ENCODE measurements at places on chromosomes 1 and 21.

DNA sequence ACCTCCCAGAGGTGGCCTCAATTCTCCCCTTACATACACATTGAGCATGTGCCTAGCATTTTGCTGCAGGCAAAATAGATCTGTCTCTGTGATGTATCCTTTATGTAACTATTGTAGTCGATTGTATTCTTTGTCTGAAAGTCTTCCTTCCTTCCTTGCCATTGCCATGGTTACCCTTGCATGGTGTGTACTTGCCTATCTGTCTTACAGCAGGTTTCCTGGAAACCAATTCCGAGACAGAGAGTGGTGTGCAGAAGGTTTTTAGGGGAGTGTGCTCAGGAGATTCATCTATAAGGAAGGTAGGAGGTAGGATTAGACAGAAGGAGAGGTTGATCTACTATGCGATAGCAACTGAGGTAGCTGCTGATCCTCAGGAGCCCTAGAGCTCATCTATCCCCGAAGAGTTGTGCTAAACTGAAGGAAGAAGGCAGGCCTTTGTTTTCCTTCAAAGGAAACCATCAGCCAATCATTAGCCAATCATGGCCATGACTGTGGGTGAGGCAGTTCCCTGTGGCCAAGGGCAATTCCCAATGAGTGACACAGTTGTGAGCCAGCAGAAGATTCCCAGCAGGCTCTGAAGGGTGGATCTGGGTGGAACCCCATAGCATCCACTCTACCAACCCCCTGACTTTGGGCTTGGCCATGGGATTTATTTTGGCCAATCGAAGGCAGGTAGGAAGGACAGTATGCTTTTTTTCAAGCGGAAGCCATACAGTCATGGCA, 15.0 kb downstream of the CITED4 start:
- no peak for DNase-seq

DNA sequence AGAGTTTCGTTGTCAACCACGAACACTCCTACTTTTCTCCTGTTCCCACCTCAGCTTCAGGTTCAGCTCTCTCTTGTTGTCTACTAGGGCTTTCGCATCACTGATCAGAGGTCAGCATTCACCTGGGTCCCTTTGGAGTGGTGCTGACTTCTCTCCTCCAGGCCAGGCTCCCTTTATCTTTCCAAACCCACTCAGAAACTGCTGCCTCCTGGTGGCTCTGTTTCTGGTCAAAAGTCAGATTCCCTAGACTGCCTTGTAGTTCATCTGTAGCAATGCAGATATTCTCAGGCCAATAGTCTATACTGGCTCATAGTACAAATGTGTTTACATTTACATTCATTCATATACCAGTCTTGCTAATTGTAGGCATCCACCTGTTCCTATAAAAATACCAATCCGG, 6.4 kb upstream of the ERI3 start:
- DNase-seq = no peak

GRCh38 chr1:246602194-246602593, 35.9 kb downstream of the CNST start:
- no peak for DNase-seq

DNA sequence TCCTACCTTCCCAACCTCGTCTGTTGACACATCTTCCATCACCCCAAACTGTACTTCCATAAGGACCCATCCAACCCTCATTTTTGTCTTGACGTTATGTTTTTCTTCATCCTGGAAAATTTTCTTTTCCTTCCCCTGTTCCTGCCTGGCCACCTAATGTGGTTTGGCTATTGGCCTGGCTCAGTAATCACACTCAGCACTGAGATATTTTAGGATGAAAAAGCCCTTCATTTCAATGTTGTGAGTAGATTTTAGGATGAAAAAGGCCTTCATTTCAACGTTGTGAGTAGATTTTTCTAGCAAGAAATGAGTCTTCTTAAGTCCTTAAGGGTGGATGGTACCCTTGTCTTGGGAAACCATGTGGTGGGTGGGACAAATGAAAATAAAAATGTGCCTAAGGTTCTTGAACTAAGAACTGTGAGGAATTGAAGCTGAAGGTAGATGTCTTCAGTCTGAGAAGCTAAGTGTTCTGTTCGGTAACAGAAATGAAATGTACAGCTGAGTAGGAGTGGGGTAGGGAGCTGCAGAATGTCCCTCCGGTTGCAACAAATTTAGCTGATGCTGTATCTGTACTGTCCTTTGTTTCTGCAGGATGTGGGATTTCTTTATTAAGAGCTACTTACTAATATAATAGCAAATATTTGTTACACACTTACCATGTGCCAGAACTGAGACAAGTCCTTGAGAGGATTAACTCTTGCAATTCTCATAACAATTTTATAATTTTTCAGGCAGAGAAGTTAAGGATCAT, 36.1 kb downstream of the DNTTIP2 start:
- DNase-seq = no peak

- no peak for DNase-seq
These were observed 394.4 kb downstream of the PTPRU start for GRCh38 chr1:29630756-29631155.

GRCh38 chr1:59143133-59143487, 153.8 kb upstream of the FGGY start:
- no peak for DNase-seq

DNA sequence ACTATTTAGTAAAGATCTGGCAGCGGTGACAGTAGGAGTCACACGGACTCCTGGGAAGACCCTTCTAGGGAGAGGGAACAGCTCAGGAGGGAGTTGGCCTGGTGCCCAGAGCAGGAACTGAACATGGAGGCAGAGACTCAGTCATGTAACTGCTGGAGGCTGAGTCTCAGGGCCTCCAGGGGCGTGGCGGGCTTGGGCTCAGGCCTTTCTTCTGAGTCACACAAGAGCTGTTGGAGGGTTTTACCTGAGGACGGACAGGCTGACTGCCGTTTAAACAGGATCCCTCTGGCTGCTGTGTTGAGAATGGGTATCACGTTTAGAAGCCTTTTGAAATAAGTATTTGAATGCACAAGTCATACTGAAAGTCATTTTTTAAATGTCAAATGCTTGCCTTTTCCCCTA, 7.2 kb upstream of the ETS2 start:
- DNase-seq = no peak

Measured in GM19239 (cell line).